ENCODE measurements at places on chromosomes 3 and 15.

- DNase-seq: no peak
These were observed 132.9 kb upstream of the SLC6A11 start for GRCh38 chr3:10683106-10683505.

- DNase-seq: no peak
These were observed 230.3 kb upstream of the TLE3 start for GRCh38 chr15:70327856-70328678.

- DNase-seq: no peak
These were observed 271.8 kb upstream of the TPM1 start for GRCh38 chr15:62770752-62771151.

DNA sequence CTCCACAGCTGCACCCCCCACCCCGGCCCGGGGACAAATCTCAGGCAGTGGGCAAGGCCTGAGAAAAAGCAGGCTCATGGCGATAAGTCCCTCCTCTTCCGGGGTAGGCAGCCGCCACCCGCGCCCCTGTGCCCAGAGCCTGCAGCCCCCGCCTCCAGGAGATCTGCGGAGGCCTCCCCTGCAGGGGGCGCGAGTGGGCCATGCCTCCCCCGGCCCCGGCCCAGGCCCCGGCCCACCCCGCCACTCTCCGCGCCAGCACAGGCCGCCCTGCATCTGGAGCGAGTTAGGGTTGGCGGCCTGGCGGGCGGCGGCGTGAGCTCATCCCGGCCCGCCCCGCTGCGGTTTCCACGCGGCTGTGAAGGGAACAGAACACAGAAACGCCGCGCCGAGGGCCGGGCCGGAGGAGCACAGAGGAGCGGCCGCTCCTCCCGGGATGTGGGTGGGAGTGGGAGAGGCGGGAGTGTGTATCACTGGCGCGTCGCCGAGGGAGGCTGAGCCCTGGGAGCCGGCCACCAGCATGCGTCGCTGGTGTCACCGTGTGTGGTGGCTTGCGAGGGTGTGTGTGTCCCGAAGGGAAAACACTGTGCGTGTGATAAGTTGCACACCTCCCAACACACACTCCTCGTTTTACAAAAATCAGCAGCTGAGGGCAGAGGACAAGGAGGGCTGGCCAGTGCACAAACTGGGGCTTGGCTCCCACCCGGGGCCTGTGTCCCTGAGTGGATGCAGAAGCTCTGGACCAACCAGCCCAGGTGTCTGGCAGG lies 17.2 kb downstream of the MYL3 start:
- DNase-seq: peak; percentile 71

DNA sequence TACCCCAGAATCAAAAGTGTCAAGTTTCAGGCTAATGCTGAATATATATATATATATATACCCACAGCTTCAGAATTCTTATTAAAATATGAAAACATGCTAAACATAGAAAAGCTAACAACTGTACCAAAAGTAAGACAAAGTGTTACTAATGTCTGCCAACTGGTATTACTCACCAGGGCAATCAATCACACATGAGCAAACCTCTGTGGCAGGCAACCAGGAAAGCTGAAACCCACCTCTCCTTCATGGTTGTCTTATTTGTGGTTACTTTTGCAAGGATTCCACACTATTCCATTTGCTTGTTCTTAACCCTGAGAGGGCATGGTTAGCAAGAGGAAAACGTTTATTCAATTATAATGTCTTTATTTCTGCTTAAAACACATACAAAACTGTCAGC lies 512.3 kb upstream of the MDFIC2 start:
- DNase-seq: no peak

DNA sequence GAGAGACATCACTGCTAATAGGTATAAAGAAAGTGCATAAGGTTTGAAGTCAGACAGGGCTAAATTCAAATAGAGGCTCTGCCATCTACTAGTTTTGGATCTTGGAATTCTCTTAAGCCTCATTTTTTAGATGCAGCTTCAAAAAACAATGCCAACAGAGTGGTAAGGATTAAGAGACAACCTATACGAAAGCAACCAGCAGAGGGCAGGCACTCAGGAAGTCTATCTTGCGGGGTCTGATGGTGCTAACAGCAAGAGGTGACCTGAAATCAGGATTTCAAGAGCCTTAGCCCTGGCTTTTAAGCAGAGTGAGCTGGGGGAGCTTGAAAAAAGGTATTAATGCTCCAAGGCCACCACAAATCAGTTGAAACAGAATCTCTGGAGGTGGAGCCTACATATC lies 40.7 kb downstream of the LDHAL6B start:
- peak; percentile 72 for DNase-seq

GRCh38 chr3:123778991-123779622 lies 105.0 kb downstream of the MYLK start:
- no peak for DNase-seq

- DNase-seq: no peak
These were observed 4.9 kb downstream of the NANOGP8 start for GRCh38 chr15:35080226-35080625.

- DNase-seq: no peak
These were observed 27.3 kb upstream of the NANOGP8 start for GRCh38 chr15:35112346-35112745.

GRCh38 chr15:71480556-71480955 lies 329.8 kb upstream of the NR2E3 start:
- no peak for DNase-seq

GRCh38 chr3:160719710-160720109 lies 36.3 kb upstream of the PPM1L start:
- DNase-seq: no peak

GRCh38 chr3:14980689-14981088 lies 33.3 kb downstream of the NR2C2 start:
- DNase-seq: no peak

GRCh38 chr3:101643009-101643844 lies 33.7 kb downstream of the ZBTB11 start:
- DNase-seq: no peak

DNA sequence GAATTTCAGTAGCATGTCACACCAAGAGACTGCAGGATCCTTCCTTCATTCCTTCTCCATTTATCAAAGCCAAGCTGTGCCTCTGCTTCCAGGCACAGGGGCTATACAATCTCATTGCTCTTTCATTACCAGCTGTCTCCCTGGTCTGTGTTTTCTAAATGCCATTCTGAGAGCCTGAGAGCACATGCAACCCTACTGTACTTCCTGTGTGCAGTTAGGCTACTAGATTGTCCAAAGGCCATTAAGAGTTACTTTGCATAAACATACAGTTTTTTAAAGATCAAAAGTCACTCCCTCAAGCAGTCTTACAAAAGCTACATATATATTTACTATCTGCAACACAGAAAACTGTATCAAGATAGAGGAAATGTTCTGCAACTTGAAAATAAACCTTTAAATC lies 110.1 kb downstream of the CFAP44 start:
- no peak for DNase-seq

GRCh38 chr15:77371850-77372563 lies 47.9 kb downstream of the PEAK1 start:
- DNase-seq: no peak

- no peak for DNase-seq
These were observed 107.0 kb downstream of the TCF12 start for GRCh38 chr15:57025264-57025926.

DNA sequence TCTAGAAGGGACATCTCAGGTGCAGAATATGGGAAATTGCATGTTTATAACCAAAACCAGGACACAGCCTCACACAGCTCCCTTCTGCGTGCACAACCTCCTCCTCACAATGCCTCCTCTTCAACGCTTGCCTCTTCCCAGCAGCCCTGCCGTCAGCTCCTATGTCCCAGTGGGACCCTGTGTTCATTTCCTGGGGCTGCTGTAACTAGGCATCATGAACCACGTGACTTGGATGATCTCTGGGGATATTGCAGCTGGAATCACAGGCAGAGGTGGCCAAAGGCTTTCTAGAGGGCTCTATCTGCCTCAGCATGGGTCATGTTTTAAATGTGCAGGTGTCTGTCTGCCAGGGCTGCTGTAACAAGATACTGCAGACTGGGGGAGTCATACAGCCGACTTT lies 375.3 kb downstream of the OCA2 start:
- no peak for DNase-seq

GRCh38 chr3:125602752-125603649 lies 7.7 kb upstream of the OSBPL11 start:
- DNase-seq: no peak

GRCh38 chr3:113802795-113803455 lies 35.7 kb upstream of the GRAMD1C start:
- DNase-seq: no peak

DNA sequence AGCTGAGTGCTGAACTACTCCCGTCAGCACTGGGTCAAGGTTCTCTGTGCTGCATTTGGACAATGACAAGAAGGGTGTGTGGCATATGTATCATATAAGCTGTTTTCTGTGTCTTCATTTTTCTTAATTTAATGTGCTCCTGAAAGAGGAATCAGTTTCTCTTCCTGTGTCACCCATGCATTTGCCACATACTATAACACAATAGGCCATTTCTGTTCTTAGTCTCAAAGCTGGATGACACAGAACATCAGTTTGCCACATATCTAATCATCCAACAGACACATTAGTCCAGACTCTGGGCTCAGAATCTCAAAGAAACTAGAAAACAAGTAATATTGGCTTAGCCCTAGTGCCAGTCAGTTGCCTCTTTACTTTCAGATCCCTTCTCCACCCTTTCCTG lies 34.1 kb downstream of the CEP19 start:
- DNase-seq: no peak

GRCh38 chr3:28853830-28854229 lies 427.0 kb upstream of the RBMS3 start:
- DNase-seq: no peak

DNA sequence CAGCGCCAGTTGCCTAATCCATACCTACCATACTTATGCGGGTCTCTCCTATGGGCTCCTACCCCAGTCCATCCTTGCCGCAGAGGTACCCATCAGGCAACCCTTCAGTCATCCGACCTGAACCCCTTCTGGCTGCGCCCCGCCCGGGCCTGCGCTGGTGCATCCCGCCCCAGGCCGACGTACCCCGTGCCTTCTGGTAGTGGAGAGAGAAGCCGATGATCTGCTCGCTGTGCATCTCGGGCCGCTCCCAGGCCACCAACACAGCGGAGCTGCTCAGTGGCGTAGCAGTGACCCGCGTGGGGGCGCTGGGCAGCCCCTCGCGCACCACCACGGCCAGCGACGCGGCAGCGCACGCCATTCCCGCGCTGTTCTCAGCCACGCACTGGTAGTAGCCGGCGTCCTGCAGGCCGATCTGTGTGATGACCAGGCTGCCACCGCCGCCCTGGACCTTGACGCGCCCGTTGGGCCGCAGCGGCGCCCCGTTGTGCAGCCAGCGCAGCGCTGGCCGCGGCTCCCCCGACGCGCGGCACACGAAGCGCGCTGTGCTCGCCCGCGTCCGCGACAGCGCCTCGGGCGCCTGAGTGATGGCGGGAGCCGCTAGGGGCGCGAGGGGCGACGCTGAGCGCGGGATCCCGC lies 17.9 kb upstream of the IGDCC3 start:
- no peak for DNase-seq

- no peak for DNase-seq
These were observed 48.5 kb downstream of the PTH1R start for GRCh38 chr3:46926039-46926438.

GRCh38 chr3:61829722-61830350 lies 268.5 kb downstream of the PTPRG start:
- no peak for DNase-seq

DNA sequence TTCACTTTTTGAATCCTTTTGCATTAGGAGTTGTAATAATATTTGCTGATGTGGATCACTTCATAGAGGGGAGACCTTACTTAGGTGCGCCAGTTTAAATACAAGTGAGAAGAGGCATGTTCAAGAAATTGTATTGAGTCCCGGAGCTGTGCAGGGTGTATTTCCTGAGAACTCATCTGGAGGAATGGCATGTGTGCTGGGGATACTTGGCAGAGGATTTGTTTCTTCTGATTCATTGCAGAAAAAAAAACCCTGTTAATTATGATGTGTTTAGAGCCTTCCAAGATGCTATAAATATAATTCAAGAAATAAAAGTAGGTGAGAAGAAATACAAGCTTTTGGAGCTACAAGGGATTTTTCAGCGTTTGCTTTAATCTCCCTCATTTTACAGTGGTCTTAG lies 97.6 kb downstream of the TPRG1 start:
- DNase-seq: no peak

DNA sequence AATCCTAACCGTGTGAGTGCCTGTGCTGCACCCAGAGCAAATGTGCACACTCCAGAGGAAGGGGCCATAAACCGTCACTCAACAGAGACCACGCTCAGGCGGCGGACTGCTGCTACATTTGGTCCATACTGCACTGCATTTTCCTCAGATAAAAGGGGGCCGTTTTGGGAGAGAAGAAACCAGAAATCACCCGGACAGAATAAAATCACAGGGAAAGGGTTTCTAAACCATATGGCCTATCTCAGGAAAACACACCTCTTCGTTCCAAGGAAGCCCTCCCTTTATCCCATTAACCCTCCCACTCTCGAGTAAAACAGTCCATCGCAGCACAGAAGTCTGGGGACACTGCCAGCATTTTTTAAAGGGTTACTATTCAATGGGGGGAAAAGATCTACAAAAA lies 7.6 kb downstream of the IL17RD start:
- no peak for DNase-seq

GRCh38 chr3:13158871-13159270 lies 85.6 kb upstream of the IQSEC1 start:
- no peak for DNase-seq

DNA sequence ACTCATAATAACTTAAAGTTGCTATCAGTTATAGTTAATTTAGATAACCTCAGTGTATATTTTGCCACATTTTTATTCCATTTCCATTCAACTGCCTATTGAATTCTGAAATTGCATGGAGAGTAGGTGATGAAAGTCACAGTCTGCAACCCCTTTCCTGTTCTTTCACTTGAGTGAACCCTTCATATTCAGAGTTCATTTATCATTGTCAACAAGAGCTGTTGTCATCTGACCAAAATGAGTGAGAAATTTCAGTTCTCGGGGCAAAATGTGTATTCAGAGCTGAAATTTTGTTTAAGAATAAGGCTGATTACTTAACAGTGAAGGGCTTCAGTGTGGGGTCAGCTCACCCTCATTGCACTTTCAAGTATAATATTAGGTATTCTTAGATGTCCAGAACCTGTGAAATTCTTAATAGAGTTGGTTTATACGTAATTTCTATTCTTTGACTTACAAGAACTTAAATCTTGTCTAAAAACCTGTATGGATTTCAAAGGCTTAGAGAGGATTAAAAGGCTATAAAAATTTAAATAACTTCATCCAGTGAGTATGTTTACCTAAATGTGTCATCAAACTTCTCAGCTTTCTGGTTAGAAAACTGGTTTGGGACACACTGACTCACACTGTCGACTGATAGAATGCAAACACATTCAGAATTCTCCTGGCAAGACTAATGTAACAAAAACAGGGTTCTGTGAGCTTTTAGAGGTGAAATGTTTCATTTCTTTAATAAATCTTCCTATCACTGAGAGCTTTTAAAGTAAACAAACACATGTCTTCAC lies 92.2 kb downstream of the CMSS1 start:
- no peak for DNase-seq

- DNase-seq: no peak
These were observed 36.6 kb upstream of the ALDH1A3 start for GRCh38 chr15:100842756-100843730.
